Activated CD4-positive, CD25-positive, alpha-beta regulatory T cell treated with anti-CD3 and anti-CD28 coated beads, Interleukin-2, amount 50 U/mL, for 16 hours (primary cell): ENCODE measurements at places on chromosomes 7 and 10.

DNA sequence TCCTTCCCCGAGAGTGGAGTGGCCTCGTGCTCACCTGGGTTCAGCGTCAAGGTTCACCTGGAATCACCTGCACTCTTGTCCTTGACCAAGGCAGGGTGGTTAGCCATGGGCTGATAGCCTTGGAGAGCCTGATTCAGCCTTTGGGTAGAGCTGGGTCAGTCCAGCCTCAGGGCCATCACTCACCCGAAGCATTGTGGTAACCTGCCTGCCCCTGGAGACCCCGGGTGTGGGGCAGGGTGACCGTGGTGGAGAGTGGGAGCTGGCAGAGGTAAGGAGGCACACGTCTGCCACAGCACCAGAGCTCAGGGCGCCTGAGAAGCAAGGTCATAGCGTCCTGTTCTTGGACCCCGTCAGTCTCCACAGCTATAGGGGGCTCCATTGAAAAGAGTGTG lies 27.8 kb upstream of the WDFY4 start:
- no peak for DNase-seq

- DNase-seq: no peak
Measured at GRCh38 chr10:71735709-71736569, 16.4 kb upstream of the C10orf105 start.

- no peak for DNase-seq
Measured at GRCh38 chr7:115779561-115779960, 251.0 kb downstream of the TFEC start.

DNA sequence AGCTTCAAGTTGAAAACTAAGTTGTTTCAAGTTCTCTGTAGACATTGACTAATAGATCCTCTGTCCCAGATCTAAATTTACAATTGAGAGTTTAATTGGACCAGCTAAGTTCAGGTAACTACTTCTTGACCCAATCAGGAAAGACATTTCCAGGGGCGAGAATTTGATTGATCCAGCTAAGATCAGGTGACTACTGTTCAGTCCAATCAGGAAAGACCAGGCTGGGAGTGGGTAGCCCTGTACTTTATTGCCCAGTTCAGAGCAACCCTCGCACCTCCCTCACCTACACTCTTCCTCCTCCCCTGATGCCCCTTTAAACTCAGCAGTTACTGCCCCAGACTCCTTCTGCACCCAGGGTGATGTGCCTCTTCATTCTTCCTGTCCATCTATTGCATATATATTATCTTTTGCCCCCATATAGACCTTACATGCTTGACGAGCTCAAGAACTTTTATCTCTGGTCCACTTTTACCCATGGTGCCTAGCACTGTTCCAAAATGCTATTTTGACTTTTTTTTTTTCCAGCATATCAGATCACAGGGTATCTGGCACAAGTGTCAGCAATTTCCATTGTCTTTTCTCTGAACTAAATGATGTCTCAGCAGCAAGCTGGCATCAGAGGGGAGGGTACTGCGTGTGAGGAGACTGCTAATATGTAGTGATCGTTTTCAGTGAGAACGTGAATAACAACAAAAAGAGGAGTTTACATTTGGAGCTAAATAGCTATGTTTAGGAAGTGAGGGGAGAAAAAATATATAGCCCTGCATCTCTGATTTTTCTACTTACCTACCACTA lies 169.4 kb downstream of the KIAA1217 start:
- no peak for DNase-seq

DNA sequence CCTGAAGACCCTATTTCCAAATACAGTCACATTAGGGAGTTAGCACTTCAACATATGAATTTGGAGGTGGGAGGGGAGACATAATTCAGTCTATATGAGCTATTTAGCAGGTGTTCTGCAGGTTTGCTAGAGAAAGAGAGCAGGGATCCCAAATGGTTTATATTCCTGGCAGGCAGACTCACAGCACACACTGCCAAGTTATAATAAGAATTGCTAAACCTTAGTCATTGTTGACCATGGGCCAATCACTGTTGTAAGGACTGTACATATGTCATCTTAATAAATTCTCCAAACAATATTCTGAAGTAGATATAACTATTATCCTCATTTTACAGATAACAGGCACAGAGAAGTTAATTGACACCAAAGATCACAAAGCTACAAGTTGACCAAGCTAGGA lies 1.5 kb upstream of the CCDC3 start:
- no peak for DNase-seq

DNA sequence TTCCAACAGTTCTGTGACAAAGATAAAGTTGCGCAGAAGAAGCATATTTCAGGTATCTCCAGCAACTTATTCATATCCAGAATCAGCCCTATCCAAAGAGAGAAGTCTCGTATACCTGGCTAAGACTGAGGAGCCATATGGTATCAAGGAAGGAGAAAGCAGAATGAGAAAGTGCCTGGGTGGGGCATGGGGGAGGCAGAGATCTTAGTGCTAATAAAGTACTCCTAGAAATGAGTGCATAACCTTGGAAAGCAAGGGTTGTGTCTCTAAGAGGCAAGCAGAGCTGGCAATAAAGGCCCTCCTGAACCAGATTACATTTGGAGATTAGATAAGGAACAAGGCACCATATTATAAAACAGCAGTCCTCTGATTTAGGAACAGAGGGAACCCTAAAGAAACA lies 12.7 kb downstream of the TASOR2 start:
- no peak for DNase-seq

DNA sequence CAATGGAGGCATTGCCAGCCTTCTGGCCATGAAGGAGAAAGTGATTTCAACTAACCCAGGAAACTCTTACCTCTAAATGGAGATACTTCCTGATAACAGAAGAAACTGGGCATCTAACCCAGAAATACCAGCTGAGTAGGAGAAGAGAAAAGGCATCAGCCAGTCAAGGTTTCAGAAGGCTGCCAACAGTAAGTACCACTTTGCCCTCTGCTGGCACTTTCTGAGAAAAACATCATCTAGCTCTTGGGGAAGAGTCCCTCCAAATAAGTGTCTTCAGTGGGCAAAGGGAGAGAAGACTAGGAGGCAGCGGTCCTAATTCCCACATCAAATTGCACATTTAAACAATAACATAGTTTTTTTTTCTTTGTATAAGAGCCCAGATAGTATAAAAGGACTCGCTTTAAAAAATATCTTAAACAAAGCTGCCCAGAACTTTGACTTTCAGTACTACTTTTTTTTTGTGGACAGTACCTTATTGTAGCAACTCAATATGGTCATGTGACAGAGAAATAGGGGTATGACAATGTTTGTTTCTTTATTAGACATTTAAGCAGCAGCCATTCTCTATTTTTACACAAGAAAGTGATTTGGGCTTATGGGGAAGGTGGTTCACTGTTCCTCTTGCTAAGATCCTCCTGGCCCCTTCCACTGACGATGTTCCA lies 157.3 kb downstream of the CTTNBP2 start:
- DNase-seq: no peak

DNA sequence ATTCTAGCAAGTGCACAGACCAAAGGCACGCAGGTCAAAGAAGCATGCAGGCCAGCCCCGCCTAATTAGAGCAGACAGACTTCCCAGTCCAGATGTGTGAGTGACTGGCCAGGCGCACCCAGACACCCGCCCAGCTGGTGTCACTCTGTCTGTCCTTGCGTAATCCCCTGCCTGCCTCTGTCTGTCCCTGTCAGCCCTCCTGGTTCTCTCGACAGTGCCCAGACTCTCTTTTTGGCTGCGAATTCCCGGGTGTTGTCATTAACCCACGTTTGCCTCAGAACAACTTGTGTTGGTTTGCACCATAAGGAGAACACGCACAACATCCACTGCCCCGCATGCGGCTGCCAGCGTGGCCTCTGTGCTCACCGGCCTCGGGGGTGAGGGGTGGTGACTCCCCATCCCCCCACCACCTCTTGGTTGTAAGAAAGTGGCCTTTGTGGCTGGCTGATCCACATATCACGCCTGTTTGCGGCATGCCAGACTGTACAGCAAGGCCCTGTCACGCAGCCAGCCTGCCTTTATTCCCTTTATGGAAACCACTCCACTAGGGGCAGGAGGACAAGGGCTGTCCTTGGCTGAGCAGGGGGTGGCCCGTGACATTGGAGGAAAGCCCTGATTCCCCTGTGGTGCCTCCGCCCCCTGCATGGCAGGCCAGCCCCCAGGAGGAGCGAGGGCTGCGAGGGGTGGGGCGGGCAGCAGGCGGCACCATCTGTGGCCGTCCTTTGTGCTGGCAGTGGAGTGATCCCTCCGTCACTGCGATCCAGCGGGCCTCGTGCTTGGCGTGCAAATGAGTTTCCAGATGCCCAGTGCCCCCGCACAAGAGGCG lies 72.8 kb upstream of the PPIF start:
- no peak for DNase-seq

DNA sequence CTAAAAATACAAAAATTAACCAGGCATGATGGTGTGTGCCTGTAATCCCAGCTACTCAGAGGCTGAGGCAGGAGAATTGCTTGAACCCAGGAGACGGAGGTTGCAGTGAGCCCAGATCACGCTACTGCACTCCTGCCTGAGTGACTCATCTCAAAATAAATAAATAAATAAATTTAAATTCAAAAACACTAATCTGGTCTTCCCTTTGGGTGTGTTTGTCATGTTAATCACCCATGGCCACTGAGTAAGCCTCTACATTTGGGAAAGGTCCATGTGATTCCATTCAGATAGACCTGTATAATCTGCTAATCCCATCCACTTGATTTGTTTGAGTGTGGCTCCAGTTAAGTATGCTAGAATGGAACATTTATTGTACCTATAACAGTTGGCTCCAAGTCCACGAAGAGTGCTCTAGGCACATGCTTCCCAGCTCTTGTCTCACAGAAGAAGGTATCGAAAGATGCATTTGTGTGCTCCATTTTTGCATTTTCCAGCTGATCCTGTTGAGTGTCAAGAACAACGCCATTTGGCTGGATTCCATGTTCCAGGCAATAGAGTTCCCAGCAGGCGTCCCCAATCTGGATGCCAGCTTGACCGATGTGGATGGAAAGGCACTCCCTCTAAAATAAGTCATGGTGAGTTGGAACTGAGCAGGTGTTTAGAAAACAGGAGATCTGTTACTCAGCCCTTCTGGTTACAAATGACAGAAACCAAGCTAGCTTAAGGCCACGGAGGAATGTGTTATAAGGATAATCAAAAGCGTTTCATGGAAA lies 4.0 kb downstream of the TUBAL3 start:
- no peak for DNase-seq

GRCh38 chr10:129831150-129831549 lies 132.9 kb downstream of the EBF3 start:
- DNase-seq: no peak

GRCh38 chr7:79778786-79779770 lies 325.6 kb upstream of the MAGI2 start:
- DNase-seq: no peak

DNA sequence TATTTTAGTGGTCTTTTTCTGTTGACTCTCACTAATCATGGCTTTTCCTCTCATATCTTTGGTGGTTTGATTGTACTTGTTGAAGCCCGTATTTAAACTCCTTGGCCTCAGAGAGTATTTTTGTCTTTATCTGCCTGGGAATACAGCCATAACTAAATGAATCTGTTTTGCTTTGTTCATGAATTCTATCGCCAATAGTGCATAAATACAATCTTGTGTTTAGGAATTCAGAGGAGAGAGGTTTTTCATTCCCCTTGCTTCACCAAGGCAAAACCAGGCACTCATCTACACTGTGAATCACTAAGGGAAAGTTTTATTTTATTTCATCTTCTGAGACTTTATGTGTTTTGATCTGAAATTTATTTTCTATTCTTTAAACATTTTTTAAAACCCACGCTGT lies 152.7 kb downstream of the BICC1 start:
- DNase-seq: no peak

DNA sequence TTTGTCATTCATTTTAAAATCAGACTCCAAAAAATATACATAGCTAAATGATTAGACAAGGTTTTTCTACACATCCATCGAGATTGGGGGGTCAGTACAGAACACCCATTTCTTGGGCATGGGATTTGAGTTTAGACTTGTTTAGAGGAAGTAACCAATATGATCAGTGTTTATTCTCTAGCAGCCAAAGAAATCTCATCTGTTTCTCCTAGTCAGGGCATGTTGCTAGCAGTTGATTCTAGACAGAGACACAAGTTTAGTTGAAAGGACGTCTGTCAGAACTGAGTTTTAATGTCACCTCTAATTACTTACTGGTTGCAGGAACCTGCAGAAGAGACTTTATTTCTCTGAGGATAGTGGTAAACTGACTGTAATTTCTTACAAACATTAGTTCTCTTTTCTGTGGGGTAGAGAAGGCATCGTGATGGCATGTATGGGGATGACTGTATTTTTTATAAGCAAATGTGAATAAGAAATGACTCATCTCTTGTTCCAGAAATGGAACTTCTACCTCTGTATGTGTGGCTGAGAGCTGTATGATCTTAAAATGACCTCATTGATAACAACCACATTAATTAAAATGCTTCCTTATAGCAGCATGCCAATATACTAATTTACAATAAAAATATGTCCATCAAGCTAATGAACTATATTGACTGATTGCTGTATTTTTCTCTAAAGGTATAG lies 30.6 kb upstream of the RHOBTB1 start:
- no peak for DNase-seq

- no peak for DNase-seq
Measured at GRCh38 chr7:73678862-73679261, 4.4 kb downstream of the DNAJC30 start.

- DNase-seq: no peak
Measured at GRCh38 chr7:26664735-26665416, 199.5 kb downstream of the SKAP2 start.

GRCh38 chr10:98170249-98171117 lies 36.0 kb downstream of the R3HCC1L start:
- no peak for DNase-seq

DNA sequence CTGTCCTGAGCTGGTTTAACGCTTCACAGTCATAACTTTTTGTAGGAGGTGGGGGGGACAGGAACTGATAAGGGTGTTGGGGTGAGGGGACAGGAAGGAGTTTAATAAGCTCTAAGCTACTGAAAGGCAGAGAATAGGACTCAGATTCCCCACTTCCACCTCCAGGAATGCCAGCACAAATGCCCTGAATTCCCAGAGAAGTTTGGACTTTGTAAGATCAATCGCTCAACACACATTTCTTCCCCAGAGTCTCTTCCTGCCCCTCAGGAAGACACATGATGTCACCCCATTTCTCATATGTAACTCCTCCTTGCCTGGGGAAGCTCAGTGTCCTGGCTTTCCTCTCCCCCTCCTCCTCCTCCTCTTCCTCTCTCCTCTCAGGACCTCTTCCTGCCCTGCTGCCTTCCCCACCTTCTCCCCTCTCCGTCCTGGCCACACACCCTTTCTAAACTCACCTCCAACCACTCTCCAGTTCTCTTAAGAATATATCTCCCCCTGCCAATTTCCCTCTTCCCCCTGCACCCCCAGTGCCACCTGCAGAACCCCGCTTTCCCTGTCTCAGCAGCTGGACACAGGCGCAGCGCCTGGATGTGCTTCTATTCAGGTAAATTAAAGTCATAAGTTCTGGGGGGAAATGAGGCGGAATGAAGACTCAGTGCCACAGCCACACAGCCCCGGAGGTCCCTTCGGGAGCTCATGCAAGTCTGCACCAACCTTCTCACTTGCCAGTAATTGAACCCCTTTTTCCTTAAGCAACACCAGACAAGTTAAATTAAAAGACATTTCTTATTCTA lies 5.3 kb upstream of the LOXL4 start:
- no peak for DNase-seq

DNA sequence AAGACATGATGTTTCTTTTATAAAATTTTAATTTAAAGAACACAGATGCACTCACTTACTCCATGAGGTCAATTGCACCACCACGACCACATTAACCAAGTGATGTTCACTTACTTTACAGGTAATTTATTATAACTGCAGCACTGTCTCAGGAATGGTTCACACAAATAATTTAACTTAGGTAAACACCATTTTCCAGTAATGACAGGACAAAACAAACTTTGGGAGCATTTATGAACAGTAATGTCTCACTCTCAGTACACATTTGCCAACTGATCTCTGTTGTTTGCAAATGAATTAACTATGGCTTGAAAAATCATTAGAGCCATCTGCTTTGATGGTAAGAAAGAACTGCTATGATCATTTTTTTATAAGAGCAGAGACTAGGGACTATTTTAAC lies 150.4 kb downstream of the ETV1 start:
- no peak for DNase-seq
